ENCODE measurements at places on chromosomes 7 and 10.

DNA sequence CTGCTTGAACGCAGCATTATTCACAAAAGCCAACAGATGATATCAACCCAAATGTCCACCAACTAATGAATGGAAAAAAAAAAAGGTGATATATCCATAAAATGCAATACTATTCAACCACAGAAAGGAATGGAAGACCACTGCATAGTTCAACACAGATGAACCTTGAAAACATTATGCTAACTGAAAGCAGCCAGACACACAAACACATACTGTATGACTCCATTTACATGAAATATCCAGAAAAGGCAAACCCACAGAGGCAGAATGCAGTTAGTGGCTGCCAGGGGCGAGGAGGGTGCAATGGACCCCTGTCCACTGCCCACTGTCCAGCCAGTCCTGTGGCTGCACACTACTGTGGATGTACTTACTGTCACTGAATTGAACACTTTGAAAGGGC is 36.6 kb downstream of the KIAA1549 start:
- DNase-seq: no peak

DNA sequence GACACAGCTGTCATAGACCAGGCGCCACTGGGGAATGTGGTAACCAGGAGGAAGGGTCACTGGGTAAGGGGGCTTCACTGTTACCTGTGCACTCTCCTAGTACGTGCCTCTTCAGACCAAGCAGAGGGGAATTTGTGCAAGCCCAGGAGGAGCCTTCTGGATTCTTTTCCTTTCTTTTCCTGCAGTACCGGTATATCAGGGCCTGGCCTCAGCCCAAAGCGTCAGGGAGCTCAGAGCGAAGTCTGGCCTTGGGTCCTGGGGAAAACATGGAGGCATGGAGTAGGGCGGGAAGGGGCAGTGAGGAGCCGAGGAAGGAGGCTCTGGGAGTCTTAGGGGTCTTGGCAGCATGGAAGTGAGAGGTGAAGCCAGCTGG is 133.6 kb upstream of the GDF10 start:
- DNase-seq: no peak

GRCh38 chr10:97081621-97082235 is 104.0 kb downstream of the SLIT1 start:
- peak; percentile 52 for DNase-seq

GRCh38 chr7:135321556-135321955 is 87.9 kb downstream of the STRA8 start:
- no peak for DNase-seq

- DNase-seq: no peak
Measured at GRCh38 chr10:61754587-61755550, 92.1 kb downstream of the CABCOCO1 start.

DNA sequence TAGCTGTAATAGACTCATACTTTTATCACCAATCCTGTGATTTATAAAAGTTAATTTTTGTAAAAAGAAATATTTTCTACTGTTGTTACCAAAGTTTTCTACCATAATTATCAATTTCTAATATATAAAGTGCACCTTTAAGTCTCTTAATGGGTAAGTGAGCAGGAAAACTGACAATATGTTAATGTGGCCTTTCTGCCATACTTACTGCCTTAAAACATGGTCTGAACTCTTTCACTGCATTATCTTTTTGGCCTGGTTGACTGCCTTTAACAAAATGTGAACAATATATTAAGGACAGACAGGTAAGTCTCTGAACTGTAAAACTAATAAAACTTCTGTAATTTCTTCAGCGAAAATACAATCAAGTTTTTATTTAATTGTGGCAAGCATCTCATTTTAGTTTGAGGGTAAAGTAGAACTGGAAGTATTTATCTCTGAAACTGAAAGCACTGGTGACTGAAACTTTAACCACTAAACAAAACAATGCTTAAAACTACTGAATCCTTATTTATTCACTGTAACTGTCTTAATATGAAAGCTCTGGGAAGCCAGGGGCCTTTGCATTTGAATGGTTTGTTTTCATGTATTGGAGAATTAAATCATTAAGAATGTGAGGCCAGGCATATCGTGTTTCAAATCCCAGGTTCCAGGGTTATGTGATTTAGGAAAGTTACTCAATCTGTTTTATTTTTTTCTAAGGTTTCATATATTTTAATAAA is 948.8 kb upstream of the POT1 start:
- DNase-seq: no peak

- DNase-seq: no peak
Measured at GRCh38 chr7:122887198-122887597, 938 bp upstream of the CADPS2 start.

DNA sequence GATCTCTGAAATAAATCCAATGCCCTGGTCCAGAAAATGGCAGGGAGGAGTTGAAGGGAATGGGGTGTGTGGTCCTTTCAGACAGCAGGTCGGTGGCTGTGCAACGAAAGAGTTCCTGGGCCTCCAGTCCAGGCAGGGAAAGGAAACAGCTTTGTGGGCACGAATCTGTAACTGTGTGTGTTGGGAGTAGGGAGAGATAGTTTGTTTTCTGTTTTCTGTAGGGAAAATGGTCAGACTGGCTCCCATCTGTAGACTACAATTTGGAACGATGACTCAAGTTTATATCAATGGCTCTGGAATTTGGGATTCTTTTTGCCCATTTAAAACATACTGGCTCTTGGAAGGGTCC is 2.6 kb upstream of the HOXA9 start:
- no peak for DNase-seq

- no peak for DNase-seq
Measured at GRCh38 chr7:76121044-76121443, 73.1 kb downstream of the MDH2 start.

- DNase-seq: no peak
Measured at GRCh38 chr10:4947039-4947634, 16.1 kb upstream of the AKR1C1 start.
